ENCODE measurements at places on chromosomes 16 and 17.

- no peak for DNase-seq
Observed at GRCh38 chr16:86079255-86079885, 180.4 kb downstream of the IRF8 start.

GRCh38 chr16:17926461-17926860 is 410.1 kb downstream of the NPIPA8 start:
- no peak for DNase-seq

DNA sequence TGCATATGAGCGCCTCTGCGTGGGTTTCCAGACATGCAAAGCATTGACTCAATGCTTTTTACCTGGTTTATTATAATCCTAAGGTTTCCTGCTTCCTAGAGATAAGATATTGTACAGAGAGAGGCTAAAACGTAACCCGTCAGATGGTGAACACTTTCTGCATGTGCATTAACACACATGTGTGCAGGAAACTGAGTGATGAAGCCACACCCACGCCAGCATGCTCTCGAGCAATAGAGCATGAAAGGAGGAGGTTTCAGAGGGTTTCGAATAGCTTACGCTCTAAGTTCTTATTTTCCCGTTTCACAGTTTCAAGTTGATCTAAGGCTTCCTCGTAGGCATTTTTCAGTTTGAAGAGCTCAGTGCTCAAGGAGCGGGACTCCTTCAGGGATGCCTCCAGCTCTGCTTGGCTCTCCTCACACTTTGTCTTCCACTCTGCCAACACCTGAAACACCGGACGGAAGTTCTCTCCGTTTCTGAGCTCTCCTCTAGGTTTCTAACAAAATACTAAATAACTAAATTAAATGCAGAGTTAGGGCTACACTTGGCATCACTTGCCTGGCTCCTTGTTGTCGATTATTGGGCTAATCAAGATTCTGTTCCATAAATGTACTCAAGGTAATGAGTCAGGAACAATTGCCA is 23.2 kb downstream of the MYH3 start:
- DNase-seq, result no peak

- DNase-seq, result no peak
Observed at GRCh38 chr17:44898768-44899073, 524 bp downstream of the EFTUD2 start.

GRCh38 chr17:74779501-74779900 is 3.4 kb upstream of the NAT9 start:
- no peak for DNase-seq

GRCh38 chr17:59542960-59543635 is 22.3 kb upstream of the DHX40 start:
- DNase-seq, result no peak

DNA sequence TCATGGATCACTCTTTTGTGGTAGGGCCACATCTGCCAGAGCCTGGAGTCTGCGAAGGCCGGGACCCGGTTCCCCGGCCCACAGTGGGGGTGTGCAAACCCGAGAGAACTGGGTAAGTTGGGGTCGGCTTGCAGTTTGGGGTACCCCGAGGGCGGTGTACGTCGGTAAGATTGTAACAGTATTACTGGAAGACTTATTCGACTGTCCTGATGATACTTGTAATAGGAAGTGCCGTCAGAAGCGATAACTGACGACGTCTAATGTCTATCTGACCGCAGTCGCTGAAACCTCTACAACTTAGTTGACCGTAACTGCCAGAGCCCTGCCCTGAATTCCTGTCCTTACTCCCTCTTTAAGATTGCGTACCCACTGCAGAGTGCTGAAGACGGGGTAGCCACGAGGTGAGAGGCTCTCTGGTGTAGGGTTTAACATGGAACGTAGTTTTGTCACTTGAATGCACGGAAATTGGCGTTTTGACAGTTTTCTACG is 24.0 kb downstream of the TRPV2 start:
- DNase-seq, result no peak

DNA sequence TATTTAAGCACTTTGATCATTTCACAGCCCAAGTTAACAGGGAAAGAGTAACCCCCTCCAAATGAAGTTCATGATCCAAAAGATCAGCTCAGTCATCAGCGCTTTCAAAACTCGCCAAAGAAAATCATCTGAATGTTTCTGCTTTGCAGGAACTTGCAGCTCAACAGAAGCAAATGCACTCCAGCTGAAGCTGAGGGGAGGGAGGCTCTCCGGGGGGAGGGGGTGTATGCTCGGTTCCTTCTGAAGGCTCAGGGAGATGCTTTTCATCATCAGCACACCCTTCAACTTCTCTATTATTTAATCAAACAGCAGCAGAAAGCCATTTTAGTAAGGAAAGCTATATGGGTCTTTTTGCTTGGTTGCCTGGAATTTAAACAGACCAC is 24.4 kb upstream of the ERN1 start:
- DNase-seq, result no peak

DNA sequence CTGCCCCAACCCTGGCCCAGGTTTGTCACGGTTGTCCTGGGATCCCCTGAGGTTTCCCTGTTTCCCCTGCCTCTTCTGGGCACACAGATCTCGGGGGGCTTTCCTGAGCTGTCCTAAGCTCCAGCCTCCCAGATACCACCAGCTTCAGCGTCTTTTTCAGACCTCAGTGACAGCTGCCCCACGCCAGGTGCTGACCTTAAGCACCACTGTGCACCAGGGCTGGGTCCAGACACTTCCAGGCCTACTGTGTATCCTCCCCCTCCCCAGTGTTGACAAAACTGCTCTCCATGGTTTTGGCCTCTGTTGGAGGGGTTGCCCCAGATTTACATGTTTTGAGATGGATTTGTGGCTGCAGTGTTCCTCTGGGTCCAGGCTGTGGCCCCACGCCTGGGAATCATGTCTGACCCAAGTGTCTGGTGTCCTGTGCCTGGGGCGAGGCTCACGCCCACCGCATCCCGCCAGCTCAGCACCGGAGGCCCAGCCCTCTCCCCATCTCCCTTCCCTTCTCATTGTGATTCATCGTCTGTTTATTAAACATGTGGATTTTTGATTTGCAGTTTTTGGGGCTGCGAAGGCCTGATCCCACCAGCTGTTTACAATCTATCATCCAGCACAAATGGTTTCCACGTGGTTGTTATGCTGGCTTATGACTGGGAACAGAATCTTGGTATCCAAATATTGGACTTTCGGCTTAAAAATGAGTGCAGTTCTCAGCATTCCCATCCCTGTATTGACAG is 82.1 kb downstream of the METRNL start:
- DNase-seq, result no peak

- no peak for DNase-seq
Observed at GRCh38 chr17:65142247-65142646, 5.1 kb downstream of the RGS9 start.

GRCh38 chr16:49743203-49743464 is 112.8 kb downstream of the ZNF423 start:
- DNase-seq, result no peak

DNA sequence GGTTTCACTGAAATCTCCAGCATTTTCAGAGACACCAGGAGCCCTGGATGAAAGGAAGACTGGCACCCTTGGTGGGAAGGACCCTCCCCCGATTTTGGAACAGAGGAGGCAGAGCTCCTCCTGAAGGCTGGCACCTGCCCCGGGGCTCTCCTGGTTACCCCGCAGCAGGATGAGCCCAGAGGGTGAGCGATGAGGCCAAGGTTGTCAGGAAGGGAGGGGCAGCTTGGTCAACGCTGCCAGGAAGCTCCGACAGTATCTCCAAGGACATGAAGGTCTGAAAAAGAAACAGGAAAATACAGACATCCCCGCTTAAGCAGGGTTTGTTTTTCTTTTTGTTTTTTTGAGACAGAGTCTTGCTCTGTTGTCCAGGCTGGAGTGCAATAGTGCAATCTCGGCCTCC is 15.5 kb upstream of the ACSF3 start:
- DNase-seq, result no peak

All from PC-9 (cell line).